ENCODE measurements at places on chromosomes 13 and 19. TPM values are rescaled to one million over a fixed set of nuclear protein-coding genes. Genes with fewer than 3 reads are reported as not detected.

DNA sequence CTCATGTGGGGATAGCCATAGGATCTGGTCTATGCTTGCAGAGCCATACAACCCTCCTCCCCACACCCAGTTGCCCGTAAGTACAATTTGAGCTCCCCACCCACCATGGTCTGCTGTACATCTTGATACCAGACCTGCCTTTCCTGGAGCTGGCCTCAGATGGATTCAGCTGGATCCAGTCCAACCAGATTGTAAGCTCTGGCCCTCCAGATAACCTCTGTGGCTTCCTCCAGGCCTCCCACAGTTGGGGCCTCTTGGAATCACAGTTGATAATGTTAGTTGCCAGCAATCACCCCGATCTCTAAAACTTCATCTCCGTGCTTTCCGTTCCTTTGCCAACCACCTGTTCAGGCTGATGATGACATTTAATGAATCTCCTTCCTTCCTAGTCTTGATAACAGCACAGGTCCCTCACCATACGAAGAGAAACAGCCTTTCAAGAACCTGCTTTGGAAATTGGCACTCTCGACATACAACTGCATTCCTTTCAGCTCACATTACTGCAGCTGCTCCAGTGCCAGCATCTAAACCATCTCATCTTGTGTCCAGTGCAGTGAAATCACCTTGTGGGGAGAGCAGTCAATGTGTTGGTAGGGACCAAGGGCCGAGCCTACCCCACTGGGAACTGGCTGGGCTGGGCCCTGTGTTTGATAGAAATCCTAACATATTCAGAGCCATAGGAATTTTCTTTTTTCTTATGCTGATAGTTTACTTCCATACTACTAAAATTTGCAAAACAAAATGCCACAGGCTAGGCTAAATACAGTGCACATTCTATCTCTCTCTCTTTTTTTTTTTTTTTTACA lies 15.1 kb upstream of the FOXO1 start:
- no peaks in the 10 kb centered on the region for H3K36me3 ChIP-seq
- no peak for DNase-seq
- no peak overlapping the region for H3K27ac ChIP-seq
- no peaks in the 10 kb centered on the region for H3K27me3 ChIP-seq

DNA sequence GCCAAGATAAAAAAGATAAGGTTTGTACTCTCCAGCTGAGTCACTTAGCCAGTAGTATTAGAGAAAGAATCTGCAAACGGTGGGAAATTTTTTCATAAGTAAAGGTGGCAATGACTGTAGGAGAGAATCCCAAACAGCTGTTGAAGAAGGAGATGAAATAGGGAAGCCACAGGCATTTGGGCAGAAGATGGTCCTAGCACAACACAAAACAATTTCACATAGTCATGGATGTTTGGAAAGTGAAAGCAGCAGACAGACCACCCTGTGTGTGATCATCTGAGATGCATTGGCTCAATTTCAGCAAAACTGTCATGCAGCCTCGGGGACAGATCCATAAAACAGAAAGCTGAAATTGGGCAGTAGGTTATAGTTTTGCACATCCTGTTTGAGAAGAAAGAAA lies 2832.4 kb downstream of the PCDH9 start:
- H3K36me3 ChIP-seq: no peaks in the 10 kb centered on the region
- H3K27me3 ChIP-seq: no peaks in the 10 kb centered on the region
- H3K27ac ChIP-seq: no peak overlapping the region
- H3K4me3 ChIP-seq: no peak overlapping the region
- DNase-seq: no peak

- H3K27ac ChIP-seq: no peak overlapping the region
- H3K4me3 ChIP-seq: peak overlapping the region; percentile 39
- peak; percentile 73 for DNase-seq
- H3K36me3 ChIP-seq: no peaks in the 10 kb centered on the region
- peaks cover 7% of the 10 kb centered on the region for H3K4me1 ChIP-seq
Measured at GRCh38 chr19:54882758-54883157, 8.7 kb downstream of the FCAR start.

DNA sequence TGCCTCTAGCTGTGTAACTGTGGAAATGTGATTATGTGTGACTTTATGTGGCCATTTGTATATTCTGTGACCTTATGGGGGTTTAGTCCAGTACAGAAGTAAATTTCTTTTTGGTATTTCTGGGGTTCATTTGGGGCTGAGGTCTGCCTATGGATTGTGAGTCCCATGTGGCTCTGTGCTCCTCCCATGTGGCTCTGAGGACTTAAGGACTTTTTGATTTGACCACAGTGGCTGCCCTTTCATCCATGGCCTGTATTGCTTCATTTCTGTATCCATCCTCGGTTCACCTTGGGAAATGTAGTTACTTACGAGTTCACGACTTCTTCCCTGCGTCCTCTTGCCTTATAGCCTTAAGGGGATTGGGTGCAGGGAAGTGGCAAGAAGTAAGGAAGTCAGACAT lies 1.0 kb downstream of the ZNF420 start:
- H3K27ac ChIP-seq: peak overlapping the region; percentile 92
- no peak for DNase-seq
- peak overlapping the region; percentile 91 for H3K4me3 ChIP-seq
- H3K27me3 ChIP-seq: no peaks in the 10 kb centered on the region
- H3K4me1 ChIP-seq: peaks cover 17% of the 10 kb centered on the region

DNA sequence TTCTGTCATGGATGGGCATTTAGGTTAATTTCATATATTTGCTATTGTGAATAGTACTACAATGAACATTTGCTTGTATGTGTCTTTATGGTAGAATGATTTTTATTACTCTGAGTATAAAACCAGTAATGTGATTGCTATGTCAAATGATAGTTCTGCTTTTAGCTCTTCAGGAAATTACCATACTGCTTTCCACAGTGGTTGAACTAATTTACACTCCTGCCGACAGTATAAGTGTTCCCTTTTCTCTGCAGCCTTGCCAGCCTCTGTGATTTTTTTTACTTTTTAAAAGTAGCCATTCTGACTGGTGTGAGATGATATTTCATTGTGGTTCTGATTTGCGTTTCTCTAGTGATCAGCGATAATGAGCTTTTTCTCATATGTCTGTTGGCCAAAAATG lies 6.5 kb downstream of the SIGLEC7 start:
- H3K4me3 ChIP-seq: no peak overlapping the region
- no peaks in the 10 kb centered on the region for H3K36me3 ChIP-seq
- no peak overlapping the region for H3K27ac ChIP-seq

The ZNF460 gene
- total RNA-seq: 42.3 TPM
